ENCODE measurements at places on chromosomes 4 and X.

DNA sequence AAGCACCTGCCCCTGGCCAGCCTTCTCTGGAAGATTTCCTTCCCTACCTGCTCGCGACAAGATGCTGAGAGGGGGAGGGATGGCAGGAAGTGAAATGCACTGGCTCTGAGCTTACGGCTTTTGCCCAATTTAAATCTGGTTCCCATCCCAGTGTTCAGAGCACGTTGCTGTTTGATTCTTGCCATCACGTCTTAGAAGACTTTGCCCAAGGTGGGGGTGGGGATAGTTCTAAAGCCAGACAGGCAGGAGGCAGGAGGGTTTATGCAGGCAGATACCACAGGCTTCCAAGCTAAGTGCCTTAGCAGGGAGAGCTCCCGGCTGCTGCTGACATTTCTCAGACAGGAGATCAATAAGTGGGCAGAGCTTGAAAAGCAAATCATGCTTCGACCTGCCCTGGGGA, 393.9 kb downstream of the MID1IP1 start:
- DNase-seq: no peak

- DNase-seq: no peak
These were observed 30.9 kb upstream of the GLRA3 start for GRCh38 chr4:174859904-174860303.

GRCh38 chr4:149914119-149915115, 98.8 kb upstream of the IQCM start:
- DNase-seq: peak; percentile 21

GRCh38 chr4:3074846-3075651, 568 bp downstream of the HTT start:
- DNase-seq: peak; percentile 62

- DNase-seq: no peak
These were observed 33.0 kb downstream of the CCNG2 start for GRCh38 chr4:77190053-77190452.

- no peak for DNase-seq
These were observed 68.6 kb downstream of the BMP15 start for GRCh38 chrX:50978920-50979682.

DNA sequence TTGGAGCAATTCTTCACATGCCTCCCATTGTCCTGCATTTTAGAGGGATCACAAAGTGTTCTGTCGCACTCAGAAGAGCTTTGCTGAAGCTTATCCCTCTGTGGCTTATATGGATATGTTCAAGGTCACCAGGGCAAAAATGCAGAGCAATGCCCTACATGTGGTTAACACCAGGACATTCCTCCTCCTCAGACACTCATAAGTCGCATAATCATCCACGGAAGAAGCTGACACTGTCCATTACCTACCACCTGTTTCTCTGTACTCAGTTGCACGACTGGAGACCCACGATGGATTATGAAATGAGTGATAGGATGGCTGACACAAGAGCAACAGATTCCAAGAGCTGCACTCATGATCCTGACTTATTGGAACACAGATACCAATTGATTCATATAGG, 68.7 kb upstream of the PRDX4 start:
- no peak for DNase-seq

- DNase-seq: peak; percentile 75
These were observed 9.4 kb upstream of the MMAA start for GRCh38 chr4:145609481-145610427.

GRCh38 chr4:38490753-38491446, 173.1 kb upstream of the KLF3 start:
- DNase-seq: no peak

GRCh38 chrX:15737190-15737958, 696 bp upstream of the CA5B start:
- no peak for DNase-seq

DNA sequence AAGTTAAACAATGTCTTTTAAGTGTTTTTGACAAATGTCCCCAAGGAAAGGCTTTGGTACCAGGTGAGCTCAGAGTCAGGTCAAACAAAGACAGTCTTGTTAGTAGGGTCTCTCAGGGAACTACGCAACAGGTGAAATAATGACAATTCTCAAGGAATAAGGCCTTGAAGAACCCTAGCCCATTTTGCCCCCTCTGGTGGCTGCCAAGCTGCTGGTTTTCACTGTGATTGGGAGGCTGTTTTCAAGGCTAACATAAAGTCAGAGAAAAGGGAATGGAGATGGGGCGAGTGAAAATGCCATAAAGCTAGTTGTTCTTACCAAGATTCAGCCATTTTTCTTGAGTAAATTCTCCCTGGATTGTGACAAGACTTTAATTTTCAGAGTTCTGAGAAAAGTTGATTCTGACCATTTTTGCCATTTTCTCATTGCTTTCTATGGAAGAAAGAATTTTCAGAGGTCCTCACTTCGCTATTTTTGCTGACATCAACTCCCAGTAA, 58.7 kb downstream of the RWDD4 start:
- no peak for DNase-seq

- no peak for DNase-seq
These were observed 8.4 kb downstream of the CORIN start for GRCh38 chr4:47829438-47829837.

DNA sequence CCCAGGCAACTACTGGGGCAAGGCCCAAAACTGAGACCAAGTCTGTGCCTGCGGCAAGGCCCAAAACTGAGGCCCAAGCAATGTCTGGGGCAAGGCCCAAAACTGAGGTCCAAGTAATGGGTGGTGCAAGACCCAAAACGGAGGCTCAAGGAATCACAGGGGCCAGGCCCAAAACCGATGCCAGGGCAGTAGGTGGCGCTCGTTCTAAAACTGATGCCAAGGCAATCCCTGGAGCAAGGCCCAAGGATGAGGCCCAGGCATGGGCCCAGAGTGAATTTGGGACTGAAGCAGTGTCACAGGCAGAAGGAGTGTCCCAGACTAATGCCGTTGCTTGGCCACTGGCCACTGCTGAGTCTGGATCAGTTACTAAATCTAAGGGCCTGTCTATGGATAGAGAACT, 2.7 kb downstream of the GPRASP2 start:
- DNase-seq: no peak

DNA sequence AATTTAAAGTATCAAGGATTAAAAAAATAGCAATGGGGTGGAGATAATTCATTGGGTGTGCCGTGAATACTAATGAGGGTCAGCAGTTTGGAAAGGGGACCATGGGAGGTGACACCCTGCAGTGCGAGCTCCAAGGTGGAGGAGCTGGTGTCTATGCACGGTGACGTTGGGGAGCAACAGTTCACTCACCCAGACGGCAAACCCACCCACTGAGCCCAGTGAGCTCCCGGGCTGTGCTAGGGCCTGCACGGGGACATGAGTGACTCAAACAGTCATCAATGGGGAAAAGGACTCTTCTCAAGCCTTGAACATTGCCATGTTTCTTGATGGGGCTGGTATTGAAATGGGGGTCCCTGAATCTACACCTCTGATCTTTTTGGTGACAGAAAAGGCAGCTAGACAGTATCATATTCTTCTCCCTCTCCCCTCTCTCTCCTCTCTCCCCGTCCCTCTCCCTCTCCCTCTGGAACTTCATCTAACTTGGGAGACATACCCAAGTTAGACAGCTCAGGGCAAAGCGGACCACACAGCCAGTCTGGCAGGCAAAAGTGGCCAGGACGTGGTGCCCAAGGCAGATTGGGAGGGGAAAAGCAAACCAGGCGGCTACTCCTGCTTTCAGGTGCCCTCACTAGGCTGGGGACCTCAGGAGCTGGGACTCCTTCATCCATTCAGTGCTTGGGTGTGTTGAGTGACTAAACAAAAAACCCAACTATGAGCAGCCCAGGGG, 26.3 kb upstream of the PPP2R2C start:
- DNase-seq: no peak

- peak; percentile 45 for DNase-seq
These were observed at the start of gene IL9R for GRCh38 chrX:155997436-155997835. Gene IL9R (plus strand): TSS chrX:155997696. CDS start chrX:155997760, 64 bp downstream.

GRCh38 chr4:106301393-106302061, 14.5 kb downstream of the TBCK start:
- DNase-seq: no peak

GRCh38 chr4:38482696-38483095, 181.3 kb upstream of the KLF3 start:
- DNase-seq: no peak

- no peak for DNase-seq
These were observed 13.2 kb upstream of the FAM3A start for GRCh38 chrX:154529206-154529612.

GRCh38 chrX:16786791-16787735, 797 bp downstream of the TXLNG start:
- DNase-seq: peak; percentile 42

DNA sequence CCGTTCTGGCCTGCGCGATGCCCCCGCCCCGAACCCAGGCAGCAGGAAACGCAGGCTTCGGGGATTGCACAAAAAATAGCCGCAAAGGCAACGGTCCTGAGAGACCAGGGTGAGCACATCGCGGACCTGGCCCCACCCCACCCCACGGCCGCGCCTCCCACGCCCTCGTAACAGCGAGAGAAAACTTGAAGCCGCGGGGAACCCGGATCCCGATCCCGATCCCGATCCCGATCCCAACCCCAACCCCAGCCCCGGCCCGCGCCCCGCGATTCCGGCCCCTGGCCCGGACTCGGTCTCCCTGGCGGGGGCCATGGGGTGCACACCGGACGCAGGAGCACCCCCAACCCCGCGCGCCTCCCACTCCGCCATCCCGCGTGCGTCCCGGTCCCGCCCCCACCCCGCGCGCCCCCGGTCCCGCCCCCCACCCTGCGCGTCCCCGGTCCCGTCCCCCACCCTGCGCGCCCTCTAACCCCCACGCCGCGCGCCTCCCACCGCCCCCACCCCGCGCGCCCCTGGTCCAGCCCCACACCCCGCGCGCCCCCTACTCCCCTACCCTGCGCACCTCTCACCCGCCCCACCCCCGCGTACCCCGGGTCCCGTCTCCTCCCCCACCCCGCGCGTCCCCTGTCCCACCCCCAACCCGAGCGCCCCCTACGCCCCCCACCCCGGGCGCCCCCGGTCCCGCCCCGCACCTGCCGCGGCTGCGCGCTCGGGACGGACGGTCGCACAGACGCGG, 29.0 kb downstream of the NOP14 start:
- DNase-seq: peak; percentile 66

- no peak for DNase-seq
These were observed 17.7 kb upstream of the SLC7A11 start for GRCh38 chr4:138259824-138260223.

GRCh38 chr4:94304365-94304971, 38.2 kb downstream of the HPGDS start:
- DNase-seq: no peak

- DNase-seq: no peak
These were observed 435.6 kb downstream of the TMA16 start for GRCh38 chr4:163930086-163930485.

DNA sequence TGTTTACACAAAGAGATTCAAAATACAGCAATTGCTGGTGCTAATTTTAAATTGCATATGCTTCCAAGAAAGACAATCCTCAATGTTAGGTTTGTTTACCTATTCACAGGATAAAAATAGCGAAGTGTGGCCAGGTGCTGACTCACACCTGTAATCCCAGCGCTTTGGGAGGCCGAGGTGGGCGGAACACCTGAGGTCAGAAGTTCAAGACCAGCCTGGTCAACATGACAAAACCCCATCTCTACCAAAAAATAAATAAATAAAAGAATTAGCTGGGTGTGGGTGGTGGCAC, 77.7 kb downstream of the OPHN1 start:
- DNase-seq: no peak

GRCh38 chr4:26821677-26822503, 38.8 kb upstream of the STIM2 start:
- no peak for DNase-seq

- DNase-seq: no peak
These were observed 135.6 kb upstream of the GPC4 start for GRCh38 chrX:133550665-133551485.

DNA sequence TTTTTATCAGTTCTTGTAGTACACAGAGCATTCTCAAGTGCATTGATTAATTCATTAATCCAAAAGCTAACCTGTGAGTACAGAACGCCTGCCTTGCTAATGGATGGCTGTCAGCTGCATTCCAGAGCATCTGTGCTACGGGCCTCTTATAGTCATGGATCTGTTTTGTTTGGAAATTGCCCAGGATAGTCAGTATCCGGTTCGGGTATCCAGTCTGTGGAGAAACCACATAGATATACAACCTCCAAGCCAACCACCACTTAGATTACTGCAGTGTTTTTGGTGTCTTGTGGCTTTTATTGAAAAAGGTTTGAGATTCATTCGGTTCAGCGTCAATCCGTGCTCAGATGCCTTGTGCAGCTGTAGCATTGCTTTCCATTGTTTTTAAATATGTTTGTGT, 4.0 kb downstream of the LAP3 start:
- DNase-seq: no peak

- DNase-seq: no peak
These were observed 75.7 kb upstream of the RAP2C start for GRCh38 chrX:132294776-132295495.

GRCh38 chr4:181213551-181213950, 1029.7 kb upstream of the TENM3 start:
- DNase-seq: no peak

DNA sequence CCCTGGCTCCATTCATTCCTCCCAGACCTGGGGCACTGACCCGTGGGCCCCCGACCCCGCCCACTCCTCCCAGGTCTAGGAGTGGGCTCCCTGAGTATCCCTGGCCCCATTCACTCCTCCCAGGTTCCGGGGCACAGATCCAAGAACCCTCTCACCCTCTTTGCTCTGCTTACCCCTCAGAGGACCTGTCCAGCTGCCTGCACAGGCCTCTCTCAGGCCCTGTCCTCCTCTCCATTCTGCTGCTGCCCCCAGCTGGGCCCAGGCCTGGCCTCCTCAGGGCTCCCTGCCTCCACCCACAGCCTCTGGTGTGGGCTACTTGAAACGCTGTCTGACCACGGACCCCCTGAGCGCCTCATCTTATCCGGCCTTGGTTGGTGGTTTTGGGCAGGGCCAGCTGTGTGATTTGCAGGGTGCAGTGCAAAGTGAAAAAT, 217.7 kb upstream of the PSAPL1 start:
- no peak for DNase-seq

GRCh38 chr4:90174621-90175023, 47.4 kb downstream of the CCSER1 start:
- no peak for DNase-seq

- no peak for DNase-seq
These were observed 82.5 kb upstream of the CPEB2 start for GRCh38 chr4:14919785-14920184.

GRCh38 chr4:67460574-67460973, 84.7 kb downstream of the CENPC start:
- DNase-seq: no peak

DNA sequence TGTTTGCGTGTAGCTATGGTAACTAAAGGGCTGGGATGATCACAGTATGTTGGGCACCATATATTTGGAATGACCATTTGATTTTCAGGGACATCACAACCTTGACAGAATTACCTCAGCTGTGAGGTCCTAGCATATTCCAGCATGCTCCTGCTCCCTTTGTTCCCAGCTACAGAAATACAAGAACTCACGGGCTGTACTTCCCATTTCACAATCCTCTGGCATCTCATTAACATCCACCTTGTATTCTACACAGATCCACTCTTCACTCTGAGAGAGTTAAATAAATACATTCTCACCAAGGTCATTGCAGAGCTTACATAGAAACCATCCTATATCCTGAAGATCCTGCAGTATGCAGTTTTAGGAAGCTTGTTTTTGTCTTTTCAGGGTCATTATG, 169.7 kb downstream of the FRMPD4 start:
- DNase-seq: no peak

Data from stimulated activated CD4-positive, alpha-beta T cell treated with anti-CD3 and anti-CD28 coated beads, Interleukin-2, amount 100 ng/mL, for 24 hours (primary cell).